Daoy (cell line): ENCODE measurements at places on chromosomes 13 and 19. TPM values are rescaled to one million over a fixed set of nuclear protein-coding genes. Genes with fewer than 3 reads are reported as not detected.

Gene TYROBP
- total RNA-seq, result not detected in 2 replicates

Gene PNMA8B
- 0.06 and 0.48 TPM in 2 replicates for total RNA-seq

Gene TUBA3C
- total RNA-seq, result 2.8 and 6.2 TPM in 2 replicates

Gene BRME1
- 2.1 and 7.9 TPM in 2 replicates for total RNA-seq

Gene CLEC4G
- total RNA-seq, result not detected in 2 replicates

Gene ATP4B
- total RNA-seq, result not detected in 2 replicates

Gene NDUFA3
- 17.4 and 34.1 TPM in 2 replicates for total RNA-seq

Gene TMEM147
- 113 and 114 TPM in 2 replicates for total RNA-seq

Gene LCP1
- total RNA-seq, result 7.9 and 16.5 TPM in 2 replicates
